ENCODE measurements at places on chromosomes 4 and X. TPM values are rescaled to one million over a fixed set of nuclear protein-coding genes. Genes with fewer than 3 reads are reported as not detected.

Gene MAP9
- 9.2 TPM for total RNA-seq

Gene PPEF2
- total RNA-seq: not detected

Gene HPGD
- 14.6 TPM for total RNA-seq

Gene CXCL11
- not detected for total RNA-seq

Gene UGT2B10
- total RNA-seq: not detected

- H3K4me3 ChIP-seq: no peak overlapping the region
- DNase-seq: no peak
- H3K4me1 ChIP-seq: peaks cover 8% of the 10 kb centered on the region
- no peak overlapping the region for H3K27ac ChIP-seq
- H3K27me3 ChIP-seq: no peaks in the 10 kb centered on the region
- H3K36me3 ChIP-seq: no peaks in the 10 kb centered on the region
These were observed 62.2 kb upstream of the C1QTNF7 start for GRCh38 chr4:15365641-15366040.

DNA sequence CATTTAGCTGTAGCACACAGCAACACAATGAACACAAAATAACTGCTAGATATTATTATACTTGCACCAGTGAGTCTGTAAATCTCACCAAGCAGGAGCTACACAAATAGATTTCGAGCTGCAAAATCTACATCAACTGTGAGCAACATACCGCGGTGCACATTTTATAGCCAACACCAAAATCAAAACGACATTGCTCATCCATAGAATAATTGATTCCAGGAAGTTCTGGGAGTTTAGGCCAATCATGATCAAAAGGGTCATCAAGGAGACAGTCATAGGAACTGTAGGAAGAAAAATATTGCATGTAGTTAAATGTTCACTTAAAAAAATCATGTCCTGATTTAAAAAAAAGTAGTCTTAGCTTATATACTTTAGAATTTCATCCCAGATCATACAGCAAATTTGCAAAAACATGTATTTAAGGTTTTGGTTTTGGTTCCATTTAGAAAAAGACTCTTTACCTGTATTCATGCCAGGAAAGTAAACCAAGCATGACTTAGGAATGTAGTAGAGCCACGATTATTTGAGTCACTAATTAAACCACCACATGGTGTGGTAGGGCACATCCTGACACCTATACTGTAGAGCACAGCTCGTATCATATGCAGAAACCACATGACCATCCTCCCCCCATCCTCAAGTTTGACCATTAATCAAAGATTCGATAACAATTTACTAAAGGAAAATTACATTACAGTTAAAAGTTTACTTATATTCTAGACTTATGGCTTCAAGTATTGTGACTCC, 250.4 kb downstream of the ADAMTS3 start:
- no peak overlapping the region for H3K4me3 ChIP-seq
- H3K4me1 ChIP-seq: peaks cover 8% of the 10 kb centered on the region
- H3K27ac ChIP-seq: no peak overlapping the region
- H3K27me3 ChIP-seq: no peaks in the 10 kb centered on the region
- DNase-seq: no peak

DNA sequence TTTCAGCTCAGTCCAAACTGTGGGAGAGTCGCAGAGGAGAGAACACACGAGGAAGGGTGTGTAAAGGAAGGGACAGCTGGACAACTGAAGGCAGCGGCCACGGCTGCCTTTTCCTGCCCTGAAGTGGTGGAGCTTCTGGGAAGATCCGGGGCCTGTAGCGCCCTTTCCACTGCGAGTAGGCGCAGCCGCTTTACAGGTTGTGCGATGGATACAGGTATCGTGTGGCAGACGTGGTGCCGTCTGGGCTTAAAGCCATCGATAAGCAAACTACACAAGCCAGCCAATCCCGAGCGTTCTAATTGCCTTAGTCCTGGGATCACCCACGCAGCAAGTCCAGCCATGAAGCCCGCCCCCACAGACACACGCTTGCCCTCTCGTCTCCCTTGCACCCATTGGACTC, 15.4 kb downstream of the NKX6-1 start:
- H3K27me3 ChIP-seq: peaks cover 27% of the 10 kb centered on the region
- H3K4me1 ChIP-seq: peaks cover 26% of the 10 kb centered on the region
- peak overlapping the region; percentile 31 for H3K4me3 ChIP-seq

- peaks cover 13% of the 10 kb centered on the region for H3K36me3 ChIP-seq
- peaks cover 2% of the 10 kb centered on the region for H3K27me3 ChIP-seq
- no peak for DNase-seq
These were observed 104.4 kb downstream of the WDFY3 start for GRCh38 chr4:84862064-84862463.

GRCh38 chr4:6471307-6472007, 957 bp downstream of the PPP2R2C start:
- H3K27me3 ChIP-seq: peaks cover 17% of the 10 kb centered on the region
- H3K4me3 ChIP-seq: no peak overlapping the region
- H3K4me1 ChIP-seq: peaks cover 3% of the 10 kb centered on the region
- no peak overlapping the region for H3K27ac ChIP-seq
- no peaks in the 10 kb centered on the region for H3K36me3 ChIP-seq

DNA sequence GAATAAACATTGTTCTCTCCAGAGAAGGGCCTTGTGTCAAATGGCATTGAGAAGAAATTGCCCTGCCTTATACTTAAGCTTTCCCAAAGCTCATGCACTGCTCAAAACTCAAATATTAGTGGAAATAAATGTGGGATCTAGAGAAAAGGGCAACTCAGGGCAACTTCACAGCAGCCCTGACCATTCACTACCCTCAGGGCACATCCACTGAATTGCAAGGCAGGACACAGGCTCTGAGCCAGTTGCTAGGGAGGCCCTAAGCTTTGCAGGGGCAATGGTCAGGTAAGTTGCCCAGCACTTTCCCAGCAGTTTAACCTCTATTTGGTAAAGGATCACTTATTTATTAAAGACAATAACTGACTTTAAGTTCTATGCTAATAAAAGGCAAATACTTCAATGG, 255.3 kb upstream of the TEX13A start:
- H3K36me3 ChIP-seq: no peaks in the 10 kb centered on the region
- no peak for DNase-seq
- no peaks in the 10 kb centered on the region for H3K4me1 ChIP-seq
- no peaks in the 10 kb centered on the region for H3K27me3 ChIP-seq
- H3K27ac ChIP-seq: no peak overlapping the region

GRCh38 chr4:74369855-74370254, 4.9 kb downstream of the EREG start:
- no peak for DNase-seq
- no peaks in the 10 kb centered on the region for H3K4me1 ChIP-seq
- H3K27me3 ChIP-seq: peaks cover under 1% of the 10 kb centered on the region
- no peak overlapping the region for H3K4me3 ChIP-seq
- H3K36me3 ChIP-seq: no peaks in the 10 kb centered on the region
- no peak overlapping the region for H3K27ac ChIP-seq

DNA sequence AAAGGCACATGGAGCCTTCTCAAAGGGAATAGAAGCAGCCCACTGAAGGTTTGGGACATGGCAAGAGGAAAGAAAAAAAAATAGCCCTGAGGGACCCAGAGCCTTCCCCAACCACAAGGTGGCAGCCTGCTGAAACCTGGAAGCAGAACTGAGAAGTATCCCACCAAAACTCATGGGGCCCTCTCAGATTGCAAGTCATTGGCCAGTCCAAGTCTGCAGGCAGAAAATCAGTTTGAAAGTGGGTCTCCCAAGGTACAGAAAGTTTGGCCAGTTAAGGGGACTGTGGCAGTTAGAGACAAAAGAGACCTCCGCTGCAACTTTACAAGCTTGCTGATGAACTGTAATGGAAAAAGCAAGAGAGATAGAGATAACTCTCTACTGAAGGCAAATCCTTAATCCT, 155.8 kb downstream of the ANTXR2 start:
- no peaks in the 10 kb centered on the region for H3K27me3 ChIP-seq
- no peak overlapping the region for H3K27ac ChIP-seq
- peaks cover 3% of the 10 kb centered on the region for H3K4me1 ChIP-seq
- H3K4me3 ChIP-seq: no peak overlapping the region
- H3K36me3 ChIP-seq: peaks cover 8% of the 10 kb centered on the region
- DNase-seq: peak; percentile 53

- H3K27me3 ChIP-seq: no peaks in the 10 kb centered on the region
- no peak overlapping the region for H3K27ac ChIP-seq
- H3K4me1 ChIP-seq: no peaks in the 10 kb centered on the region
These were observed 47.4 kb upstream of the GPM6B start for GRCh38 chrX:13864264-13864663.

DNA sequence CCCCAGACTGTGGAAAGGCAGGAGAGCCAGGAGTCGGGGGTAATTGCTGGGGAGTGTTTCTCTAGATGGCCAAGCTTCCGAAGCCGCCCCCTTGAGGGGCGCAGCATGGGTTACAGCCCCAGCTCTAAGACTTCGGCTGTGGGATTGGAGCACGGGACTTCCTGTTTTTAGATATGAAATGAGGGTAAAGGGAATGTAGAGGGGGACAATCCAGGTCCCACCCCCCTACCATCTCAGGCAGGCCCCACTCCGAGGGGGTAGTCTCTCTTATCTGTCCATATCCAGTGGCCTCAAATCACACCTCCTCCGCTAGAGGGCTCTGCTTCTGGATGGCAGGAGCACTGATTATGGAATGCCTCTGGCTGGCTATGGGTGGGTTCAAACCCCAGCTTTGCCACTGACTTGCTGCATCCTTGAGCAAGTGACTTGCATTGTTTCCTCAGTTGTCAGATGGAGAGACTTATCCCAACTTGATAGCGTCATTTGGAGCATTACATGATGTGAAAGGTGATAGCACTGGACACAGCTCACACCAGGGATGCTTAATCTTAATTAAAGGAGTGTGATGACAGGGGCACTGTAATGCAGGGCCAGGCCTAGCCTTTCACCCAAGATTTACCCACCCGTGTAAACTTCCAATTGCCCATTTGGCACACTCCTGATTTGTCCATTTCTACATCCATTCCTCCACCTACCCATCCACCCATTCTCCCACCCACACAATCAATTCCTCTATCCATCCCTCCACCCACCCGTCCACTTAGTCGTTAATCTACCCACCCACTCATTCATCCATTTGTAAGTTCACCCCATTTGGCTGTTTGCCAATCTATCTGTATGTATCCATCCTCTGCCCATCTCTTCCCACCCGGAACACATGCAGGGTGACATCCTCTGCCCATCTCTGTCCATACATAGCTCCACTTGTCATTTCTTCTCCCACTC, 848 bp upstream of the KCND1 start:
- H3K27ac ChIP-seq: peak overlapping the region; percentile 76
- peak overlapping the region; percentile 71 for H3K4me3 ChIP-seq
- H3K36me3 ChIP-seq: peaks cover 19% of the 10 kb centered on the region
- H3K4me1 ChIP-seq: peaks cover 5% of the 10 kb centered on the region
- DNase-seq: peak; percentile 41
- peaks cover 8% of the 10 kb centered on the region for H3K27me3 ChIP-seq

- peaks cover 11% of the 10 kb centered on the region for H3K36me3 ChIP-seq
- H3K4me1 ChIP-seq: no peaks in the 10 kb centered on the region
- no peak for DNase-seq
- H3K27me3 ChIP-seq: no peaks in the 10 kb centered on the region
- no peak overlapping the region for H3K4me3 ChIP-seq
These were observed 60.2 kb downstream of the PTTG2 start for GRCh38 chr4:38020386-38020785.

DNA sequence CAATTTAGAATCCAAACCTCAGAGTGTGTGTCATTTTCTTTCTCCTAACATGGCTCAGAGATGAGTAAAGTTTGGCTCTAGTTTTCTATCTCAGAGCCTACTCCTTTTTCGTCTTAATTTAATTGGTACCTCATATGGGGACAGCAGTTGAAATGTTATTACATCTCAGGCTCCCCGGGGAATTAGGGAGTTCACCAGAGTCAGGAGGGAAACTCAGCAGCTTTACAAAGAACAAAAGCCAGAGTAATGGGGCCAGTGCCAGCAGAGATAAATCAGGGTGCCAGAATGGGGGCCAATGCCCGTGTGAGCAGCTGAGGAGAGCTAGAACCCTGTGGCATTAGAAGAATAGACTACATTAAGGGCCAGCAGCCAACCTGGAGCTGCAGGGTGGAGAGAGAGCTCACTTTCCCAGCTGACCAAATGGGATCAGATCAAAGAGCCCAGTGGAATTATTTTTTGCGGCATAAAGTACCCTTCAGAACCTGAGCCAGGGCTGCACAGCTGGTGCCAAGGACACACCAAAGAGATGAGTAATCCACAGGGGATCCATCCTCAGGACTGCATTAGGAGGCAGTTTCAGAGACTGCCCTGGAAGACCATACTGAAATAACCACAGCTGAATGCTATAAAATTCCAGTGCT, 207.1 kb upstream of the DKK2 start:
- no peak for DNase-seq
- H3K27me3 ChIP-seq: no peaks in the 10 kb centered on the region
- no peak overlapping the region for H3K4me3 ChIP-seq
- H3K4me1 ChIP-seq: no peaks in the 10 kb centered on the region

DNA sequence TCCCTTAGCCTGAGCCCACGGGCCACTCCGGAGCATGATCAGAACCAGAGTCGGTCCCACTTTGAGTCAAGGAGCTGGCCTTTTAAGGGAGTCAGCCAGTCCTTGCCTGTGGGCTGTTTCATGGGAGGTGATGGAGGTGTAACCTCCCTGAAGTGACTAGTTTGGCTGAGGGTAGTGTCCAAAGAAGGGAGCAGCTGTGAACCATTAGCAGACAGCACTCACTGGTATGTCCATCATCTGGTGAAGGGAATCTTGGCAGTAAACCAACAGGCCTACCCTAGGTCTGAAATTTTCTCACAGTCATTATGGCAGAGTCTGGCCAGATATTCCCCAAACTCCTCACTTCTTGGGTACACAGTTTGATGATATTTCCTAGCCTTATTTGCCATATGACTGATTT, 12.3 kb upstream of the REPS2 start:
- H3K36me3 ChIP-seq: no peaks in the 10 kb centered on the region
- H3K4me3 ChIP-seq: no peak overlapping the region
- DNase-seq: no peak
- H3K27me3 ChIP-seq: peaks cover 1% of the 10 kb centered on the region

DNA sequence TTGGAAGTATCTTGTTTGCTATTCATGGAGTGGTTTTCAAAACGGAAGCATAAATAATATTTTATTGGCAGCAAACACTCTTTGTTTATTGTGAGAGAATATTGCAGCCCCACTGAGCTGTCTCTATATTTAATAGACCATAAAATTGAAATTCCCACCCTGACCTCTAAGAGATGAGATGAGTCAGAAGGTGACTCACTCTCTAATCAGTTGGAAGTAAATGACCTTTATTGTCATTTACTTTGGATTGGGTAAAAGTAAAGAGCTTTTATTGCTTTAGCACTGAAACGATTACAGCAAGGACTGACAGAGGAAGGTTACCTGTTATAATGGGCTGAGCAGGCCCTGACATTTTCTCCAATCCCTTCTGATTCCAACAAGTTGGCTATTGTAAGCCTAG, 55.0 kb downstream of the SYTL5 start:
- H3K4me3 ChIP-seq: no peak overlapping the region
- no peak for DNase-seq
- no peak overlapping the region for H3K27ac ChIP-seq
- no peaks in the 10 kb centered on the region for H3K4me1 ChIP-seq
- no peaks in the 10 kb centered on the region for H3K36me3 ChIP-seq

DNA sequence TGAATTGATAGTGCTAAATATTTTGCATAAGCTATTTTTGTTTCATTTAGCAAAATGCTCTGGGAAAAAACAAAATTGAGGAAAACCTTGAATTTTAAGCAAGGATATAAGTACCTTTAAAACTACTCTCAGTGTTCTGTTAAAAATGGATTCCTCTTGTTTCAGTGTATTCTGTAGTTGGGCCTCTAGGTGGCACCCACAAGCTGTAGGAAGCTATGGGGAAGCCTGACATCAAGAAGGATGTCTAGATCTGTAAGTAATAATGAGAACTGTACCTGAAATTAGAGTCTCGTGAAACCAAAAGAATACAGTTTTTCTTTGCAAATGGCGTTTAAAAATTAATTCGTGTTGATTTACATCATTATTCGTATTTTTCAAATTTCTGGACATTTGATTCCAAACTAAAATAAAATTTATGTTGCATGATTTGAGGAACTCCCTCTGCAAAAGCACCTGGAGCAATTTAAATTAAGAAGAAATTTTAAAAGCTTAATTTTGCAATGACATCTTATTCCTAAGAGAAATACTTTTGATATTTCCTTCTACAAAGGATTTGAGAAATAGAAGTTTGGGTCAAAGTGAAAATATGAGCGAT, 51.2 kb downstream of the TMPRSS11E start:
- no peak overlapping the region for H3K27ac ChIP-seq
- H3K4me1 ChIP-seq: peaks cover 12% of the 10 kb centered on the region
